ENCODE measurements at places on chromosomes 1 and 21.

DNA sequence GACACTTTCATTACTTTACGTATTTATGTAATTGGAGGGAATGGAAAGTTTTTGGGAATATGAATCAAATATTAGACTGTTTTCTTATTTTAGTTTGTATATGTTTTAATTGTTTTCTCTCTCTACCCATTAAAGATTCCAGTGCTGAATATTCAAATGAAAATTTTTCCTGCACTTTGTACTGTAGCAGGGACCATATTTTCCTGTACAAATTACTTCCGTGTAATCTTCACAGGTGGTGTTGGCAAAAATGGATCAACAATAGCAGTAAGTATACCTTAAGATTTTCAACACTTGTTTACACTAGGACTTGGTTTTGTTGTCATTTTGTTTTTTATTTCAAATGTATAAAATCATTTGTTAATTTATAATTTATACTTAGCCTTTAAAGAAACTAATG is 18.4 kb downstream of the DENND2D start:
- no peak for DNase-seq

DNA sequence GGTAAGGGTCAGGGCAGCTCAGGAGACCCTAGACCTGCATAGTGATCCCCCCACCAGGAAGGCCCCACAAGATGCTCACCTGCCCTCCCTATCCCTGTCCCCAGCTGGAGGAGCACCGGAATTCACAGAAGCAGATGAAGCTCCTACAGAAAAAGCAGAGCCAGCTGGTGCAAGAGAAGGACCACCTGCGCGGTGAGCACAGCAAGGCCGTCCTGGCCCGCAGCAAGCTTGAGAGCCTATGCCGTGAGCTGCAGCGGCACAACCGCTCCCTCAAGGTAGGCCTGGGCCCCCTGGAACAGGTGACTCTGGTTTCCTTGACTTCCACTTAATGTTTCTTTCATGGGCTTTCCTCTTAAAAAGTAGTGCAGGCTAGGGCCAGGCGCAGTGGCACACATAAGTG is 8.4 kb downstream of the TXLNA start:
- DNase-seq = no peak

DNA sequence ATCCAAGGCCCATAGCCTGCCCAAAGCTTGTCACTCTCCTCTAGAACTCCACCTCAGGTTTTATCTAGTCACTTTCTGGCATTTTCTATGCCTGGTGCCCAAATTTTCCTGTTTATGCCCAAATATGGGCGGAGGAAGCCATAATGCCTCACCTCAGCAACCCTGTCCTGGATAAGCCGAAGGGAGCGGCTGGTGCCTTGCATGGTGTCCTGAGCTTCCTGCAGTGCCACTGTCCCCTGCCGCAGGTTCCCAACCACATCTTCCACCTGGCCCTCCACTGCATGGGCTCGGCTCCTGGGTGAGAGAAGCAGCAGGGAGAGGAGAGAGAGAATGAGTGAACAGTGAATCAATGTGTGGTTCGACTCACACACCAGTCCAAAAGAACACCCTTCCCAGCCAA is 34.2 kb downstream of the CAMK1G start:
- DNase-seq = no peak

DNA sequence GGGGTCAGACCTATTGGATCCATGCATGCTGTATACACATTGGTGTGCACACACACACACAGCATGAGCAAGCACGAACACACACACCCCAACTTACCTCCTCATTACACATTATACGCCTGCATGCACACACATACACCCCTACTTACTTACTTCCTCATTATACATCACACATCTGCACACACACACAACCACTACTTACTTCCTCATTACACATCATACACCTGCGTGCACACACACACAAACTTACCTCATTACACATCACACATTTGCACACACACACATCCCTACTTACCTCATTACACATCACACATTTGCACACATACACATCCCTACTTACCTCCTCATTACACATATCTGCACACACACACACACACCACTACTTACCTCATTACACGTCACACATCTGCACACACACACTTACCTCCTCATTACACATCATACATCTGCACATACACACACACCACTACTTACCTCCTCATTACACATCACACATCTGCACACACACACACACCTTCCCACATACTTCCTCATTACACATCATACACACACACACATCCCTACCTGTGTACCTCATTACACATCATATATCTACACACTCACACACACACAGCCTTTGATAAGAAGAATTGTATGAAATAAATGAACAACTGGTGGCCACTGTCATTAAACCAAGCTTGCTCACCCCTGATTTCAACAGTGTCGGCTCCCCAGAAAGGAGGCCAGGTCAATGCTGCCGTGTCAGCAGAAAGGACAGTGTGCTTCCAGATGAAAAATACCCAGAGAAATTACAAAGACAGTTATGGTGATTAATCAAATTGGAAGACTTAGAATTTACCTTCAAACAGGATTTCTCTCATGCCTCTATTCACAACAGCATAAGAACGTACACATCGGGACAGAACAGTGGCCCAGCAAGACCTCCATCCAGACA is 117.8 kb downstream of the SETD4 start:
- no peak for DNase-seq

- DNase-seq = no peak
Observed at GRCh38 chr1:21510113-21510493, 880 bp downstream of the ALPL start.
